Subcutaneous adipose tissue (tissue), 4 donors: ENCODE measurements at places on chromosomes 4 and X. TPM values are rescaled to one million over a fixed set of nuclear protein-coding genes. Genes with fewer than 3 reads are reported as not detected.

The CLDN22 gene
- not detected for total RNA-seq

The ARHGEF6 gene
- total RNA-seq = 72.6 TPM

The PRKG2 gene
- total RNA-seq = 1.3 TPM

The PPP1R2C gene
- total RNA-seq = not detected

The CDS1 gene
- 1.1 TPM for total RNA-seq

The CEP44 gene
- total RNA-seq = 18.5 TPM

The STATH gene
- total RNA-seq = not detected

The HCCS gene
- 8.5 TPM for total RNA-seq

The PCDH7 gene
- total RNA-seq = 0.94 TPM

The DMD gene
- total RNA-seq = 87.2 TPM

The FGFRL1 gene
- total RNA-seq = 19.7 TPM

The LEF1 gene
- 5.1 TPM for total RNA-seq

The CXCL6 gene
- total RNA-seq = not detected

The PSAPL1 gene
- not detected for total RNA-seq

The EDA2R gene
- total RNA-seq = 1.5 TPM

The CORIN gene
- total RNA-seq = 0.49 TPM

The PNMA3 gene
- total RNA-seq = not detected

The MAGEH1 gene
- total RNA-seq = 23.4 TPM

The CASK gene
- 32.6 TPM for total RNA-seq

The XPNPEP2 gene
- total RNA-seq = 6.4 TPM

The ATXN3L gene
- total RNA-seq = not detected

The CXCL8 gene
- total RNA-seq = 4.9 TPM

The NWD2 gene
- 0.22 TPM for total RNA-seq

The GPR50 gene
- not detected for total RNA-seq

The MAGEA2B gene
- not detected for total RNA-seq

The TMEM185A gene
- total RNA-seq = 19.4 TPM

The PRRG1 gene
- 16.3 TPM for total RNA-seq
